Mesenchymal stem cell (in vitro differentiated cells and primary cell): ENCODE measurements at places on chromosomes 7 and 10.

- DNase-seq = peak; percentile 55
These were observed 124.5 kb downstream of the MYOF start for GRCh38 chr10:93357680-93358079.

DNA sequence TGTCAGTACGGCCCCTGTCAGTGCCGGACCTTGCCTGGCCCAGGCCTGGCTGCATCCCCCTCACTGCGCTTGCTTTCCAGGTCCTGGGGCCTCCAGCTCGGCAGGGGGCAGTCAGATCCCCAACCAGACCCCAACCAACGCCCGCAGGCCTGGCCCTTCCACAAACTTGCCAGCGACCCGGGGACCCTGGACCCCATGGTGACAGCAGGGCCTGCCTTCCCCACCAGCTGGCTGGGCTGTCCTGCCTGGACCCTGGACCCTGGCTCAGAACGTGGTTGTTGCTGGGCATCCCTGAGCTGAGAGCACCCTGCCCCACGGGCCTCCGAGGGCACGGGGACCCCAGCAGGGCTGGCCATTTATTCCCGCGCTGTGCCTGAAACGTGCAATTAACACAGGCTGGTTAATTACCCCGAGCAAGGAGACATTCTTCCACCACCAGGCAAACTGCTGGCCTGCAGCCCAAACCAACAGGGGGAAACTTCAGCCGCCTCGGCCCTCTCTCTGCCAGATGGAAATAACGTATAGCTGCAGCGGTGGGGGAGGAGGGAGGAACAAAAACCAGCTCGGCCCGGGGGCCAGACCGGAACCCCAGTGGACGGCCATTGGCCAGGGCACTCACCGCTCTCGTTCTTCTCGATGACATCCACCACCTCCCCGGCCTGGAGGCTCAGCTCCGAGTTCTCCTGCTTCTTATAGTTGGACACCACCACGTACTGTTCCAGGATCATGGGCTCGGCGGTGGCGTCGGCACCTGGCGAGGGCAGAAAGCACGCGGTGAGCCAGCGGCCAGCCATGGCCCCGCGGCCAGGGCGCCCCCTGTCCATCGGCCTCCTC lies 167.1 kb downstream of the NEURL1 start:
- DNase-seq = no peak

- DNase-seq = no peak
These were observed 115.0 kb upstream of the KIF5B start for GRCh38 chr10:32171204-32171603.

- DNase-seq = no peak
These were observed 6.1 kb downstream of the CRYGN start for GRCh38 chr7:151433721-151434400.
